ENCODE measurements at places on chromosomes 6 and 20. TPM values are rescaled to one million over a fixed set of nuclear protein-coding genes. Genes with fewer than 3 reads are reported as not detected.

DNA sequence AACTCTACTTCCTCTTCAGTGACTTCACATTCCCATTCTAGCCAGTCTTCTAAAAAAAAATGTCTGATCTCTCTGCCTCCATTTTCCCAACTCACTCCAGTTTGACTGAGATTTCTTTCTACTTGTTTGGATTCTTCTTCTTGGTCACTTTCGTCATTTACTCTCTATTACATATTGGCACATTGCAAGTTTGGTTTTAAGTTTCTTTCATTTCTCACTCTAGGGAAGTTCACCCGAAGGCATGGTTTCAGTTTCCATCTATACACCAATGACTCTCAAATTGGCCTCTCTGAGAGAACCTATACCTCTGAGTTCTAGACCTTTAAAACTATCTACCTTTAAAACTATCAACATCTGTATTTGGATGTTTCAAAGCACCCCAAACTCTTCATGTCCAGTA, 51.3 kb downstream of the CD109 start:
- DNase-seq = no peak

- no peak for DNase-seq
Measured at GRCh38 chr6:152721956-152722355, 24.3 kb downstream of the MYCT1 start.

DNA sequence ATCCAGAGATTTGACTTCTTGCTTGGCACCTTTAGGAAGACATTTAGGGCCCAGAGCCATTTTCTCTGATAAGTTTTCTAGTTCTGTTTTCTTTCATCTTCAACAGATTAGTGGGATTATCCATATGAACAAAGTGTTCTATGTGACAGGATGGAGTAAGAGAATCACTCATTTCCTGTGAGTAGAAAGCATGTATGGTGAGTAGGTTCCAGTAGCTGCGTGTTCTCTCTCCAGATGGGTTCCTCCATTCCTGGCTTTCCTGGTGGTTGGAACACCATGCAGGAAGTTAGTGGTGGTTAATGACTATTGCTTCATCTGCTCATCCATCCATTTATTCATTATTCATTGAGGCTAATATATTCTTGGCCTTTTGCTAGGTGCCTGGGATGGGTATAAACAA, 54.0 kb downstream of the EFCAB8 start:
- no peak for DNase-seq

DNA sequence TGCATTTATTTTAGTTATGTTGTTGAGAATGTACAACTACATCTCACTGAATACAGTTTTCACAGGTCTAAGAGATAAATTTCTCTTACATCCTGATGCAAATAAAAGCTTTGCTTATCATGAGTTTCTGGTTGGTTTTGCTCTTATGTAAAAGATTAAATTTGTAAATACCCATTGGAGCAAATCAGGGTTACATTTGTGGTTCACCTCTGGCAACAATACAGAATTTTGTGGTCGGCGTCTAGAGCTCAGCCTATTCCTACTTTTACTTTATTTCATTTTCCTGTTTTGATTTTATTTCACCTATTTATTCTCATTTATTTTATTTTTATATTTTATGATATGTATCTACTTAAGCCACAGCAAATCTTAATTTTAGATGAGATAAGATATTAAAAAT, 271.9 kb upstream of the MARCKS start:
- DNase-seq = no peak

DNA sequence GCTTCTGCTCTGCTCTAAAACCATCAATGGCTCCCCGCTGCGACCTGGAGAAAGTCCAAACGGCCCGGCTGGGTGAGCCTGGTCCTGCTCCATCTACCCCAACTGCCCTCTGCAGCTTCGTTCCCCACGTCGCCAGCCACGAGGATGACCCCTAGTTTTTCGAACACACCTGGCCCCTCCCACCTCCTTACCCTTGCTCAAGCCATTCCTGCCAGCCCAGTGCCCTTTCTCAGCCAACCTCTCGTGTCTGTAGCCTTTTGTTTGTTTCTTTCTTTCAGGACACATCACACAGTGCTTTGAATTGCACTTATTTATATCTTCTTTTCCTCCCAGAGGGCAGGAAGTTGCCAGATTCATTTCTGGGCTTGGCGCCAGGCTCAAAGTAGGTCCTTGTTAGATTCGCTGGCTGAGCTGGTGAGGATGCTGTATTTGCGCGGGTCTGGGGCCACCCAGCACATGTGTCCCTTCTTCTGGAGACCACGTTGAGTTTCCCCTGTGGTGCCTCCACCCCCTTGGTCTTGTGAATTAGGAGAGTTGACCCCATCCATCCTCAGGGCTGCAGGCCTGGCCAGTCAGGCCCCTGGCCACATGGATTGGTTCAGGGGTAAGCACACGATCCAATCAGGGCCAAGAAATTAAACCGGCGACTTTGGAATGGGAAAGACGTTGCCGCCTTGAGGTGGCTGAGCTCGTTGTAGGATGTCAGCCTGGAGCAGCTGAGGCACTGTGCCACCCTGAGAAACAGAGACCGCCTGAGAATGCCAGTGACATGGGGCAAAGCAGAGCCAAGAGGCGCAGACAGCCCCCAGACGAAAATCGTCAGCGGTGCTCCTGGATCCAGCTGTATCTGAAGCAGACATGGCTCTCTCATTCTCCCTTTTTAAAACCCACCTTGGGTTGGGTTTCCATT, 156.0 kb downstream of the CEBPB start:
- peak; percentile 83 for DNase-seq

- DNase-seq = no peak
Measured at GRCh38 chr20:34927736-34928135, 27.9 kb downstream of the GSS start.

DNA sequence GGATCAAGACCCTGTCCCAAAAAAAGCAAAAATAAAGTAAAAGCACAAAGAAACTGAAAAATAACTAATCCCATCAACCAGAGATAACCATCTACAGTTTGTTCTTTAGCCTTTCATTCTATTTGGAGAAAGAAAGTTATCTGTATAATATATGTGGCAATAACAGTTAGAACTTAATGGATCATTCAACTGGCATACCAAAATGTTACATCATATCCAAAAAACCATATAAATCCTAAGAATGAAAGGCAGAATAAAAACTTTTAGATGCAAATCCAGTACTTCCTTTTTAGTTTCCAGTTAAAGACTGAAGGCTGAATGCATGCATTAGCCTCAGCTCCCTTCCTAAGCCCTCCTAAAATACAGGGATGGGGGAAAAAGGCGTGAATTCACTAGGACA, 25.2 kb downstream of the ILRUN start:
- no peak for DNase-seq

GRCh38 chr6:41257369-41258195, 28.9 kb downstream of the TREM1 start:
- DNase-seq = peak; percentile 91

DNA sequence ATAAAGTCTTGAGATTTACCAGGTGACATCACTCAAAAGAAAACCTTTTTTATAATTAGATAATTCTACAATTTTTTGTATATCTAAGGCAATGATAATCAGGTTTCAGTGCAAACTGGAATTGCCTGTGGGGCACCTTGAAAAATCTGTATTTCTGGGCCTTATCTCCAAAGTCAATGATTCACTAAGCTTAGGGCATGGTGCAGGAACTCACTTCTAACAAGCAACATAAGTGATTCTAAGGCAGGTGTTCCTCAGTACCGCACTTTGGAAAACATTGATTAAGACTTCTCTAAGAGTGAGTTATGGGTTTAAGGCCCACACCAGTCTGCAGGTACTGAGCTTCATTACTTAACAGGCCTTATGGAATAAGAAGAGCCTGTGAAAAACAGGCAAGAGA, 115.3 kb downstream of the COL12A1 start:
- DNase-seq = no peak

GRCh38 chr6:85585741-85586140, 7.9 kb downstream of the SNX14 start:
- no peak for DNase-seq

GRCh38 chr6:3253597-3253961, 5.2 kb upstream of the PSMG4 start:
- no peak for DNase-seq

- no peak for DNase-seq
Measured at GRCh38 chr6:6781873-6782227, 193.3 kb downstream of the LY86 start.

The PHACTR1 gene
- total RNA-seq = 2.5 TPM

The SEMG1 gene
- total RNA-seq = not detected

All from tongue (tissue), 3 donors.